ENCODE measurements at places on chromosomes 7 and 10.

DNA sequence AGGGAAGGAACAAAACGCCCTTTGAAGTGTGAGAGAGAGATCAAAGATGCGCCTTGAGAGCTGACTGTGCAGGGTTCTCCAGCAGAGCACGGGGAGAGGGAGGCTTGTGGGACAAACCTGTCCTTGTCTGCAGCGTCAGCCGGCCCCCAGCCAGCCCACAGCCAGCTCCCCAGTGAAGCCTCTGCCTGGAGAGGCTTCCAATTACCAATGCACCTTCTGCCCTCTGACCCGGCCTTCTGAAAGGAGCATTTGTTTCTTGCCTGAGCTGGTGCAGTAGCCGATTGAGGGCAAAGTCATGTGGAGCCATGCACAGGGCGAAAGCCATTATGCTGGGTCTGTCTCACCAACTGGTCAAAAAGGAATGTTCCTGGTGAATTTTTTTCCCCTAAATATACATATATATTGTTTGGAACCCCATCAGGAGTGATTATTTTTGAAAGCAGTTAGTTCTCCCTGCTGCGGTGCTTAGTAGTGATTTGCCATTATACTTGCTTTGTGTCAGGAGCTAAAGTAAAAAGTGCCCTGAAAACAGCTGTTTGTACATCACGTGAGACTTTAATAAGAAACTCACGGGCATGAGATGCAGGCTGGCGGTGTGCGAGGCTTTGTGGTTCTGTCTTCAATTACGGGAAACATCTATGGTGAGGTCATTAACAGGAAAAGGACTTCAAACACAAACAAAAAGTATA, 268.6 kb downstream of the KLF6 start:
- DNase-seq = no peak

DNA sequence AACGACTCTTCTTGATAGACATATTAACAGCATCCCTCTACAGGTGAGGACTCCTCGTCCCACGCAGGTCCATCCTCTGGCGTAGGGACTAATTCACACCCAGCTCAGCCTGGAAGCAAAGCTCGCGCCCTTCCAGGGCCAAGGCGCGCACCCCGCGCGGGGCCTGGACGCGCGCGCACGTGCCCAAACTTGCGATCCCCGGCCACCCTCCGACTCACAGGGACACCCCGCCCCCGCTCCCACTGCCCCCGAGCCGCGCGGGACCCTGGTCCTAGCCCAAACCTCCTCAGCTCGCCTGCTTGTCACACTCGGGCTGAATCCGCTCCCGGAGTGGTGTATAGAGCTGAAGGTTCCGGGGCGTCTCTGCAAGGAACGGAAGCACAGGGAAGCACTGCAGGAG, 76.9 kb downstream of the ZNF248 start:
- DNase-seq = no peak

DNA sequence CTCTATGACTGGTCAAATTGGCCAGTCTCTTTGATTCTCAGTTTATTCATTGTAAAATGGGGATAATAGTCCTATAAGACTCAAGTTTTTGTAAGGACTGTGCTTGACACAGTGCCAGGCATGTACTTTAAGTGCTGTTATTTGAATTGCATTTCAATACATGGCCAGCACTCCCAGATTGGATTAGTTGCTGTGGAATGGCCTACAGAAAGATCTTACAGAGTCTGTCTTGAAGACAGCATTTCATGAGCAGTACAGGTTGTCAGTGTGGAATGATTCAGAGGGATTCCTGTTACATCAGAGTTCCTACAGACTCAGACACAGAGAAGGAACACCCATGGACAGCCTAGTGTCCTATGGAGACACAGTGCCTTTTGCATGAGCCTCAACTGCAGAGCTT, 238.1 kb upstream of the BMPER start:
- DNase-seq = no peak

DNA sequence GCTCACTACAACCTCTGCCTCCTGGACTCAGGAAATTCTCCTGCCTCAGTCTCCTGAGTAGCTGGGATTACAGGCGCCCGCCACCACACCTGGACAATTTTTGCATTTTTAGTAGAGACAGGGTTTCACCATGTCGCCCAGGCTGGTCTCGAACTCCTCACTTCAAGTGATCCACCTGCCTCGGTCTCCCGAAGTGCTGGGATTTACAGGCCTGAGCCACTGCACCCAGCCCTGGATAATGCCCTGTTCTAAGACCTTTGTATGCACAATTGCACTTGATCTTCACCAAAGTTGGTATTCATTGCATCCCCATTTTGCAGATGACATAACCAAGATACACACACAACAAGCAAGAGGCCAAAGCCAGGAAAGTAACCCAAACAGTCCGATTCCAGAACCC, 97.7 kb upstream of the CARD11 start:
- no peak for DNase-seq

GRCh38 chr10:72316748-72317435, 37.8 kb downstream of the DNAJB12 start:
- DNase-seq = peak; percentile 46

DNA sequence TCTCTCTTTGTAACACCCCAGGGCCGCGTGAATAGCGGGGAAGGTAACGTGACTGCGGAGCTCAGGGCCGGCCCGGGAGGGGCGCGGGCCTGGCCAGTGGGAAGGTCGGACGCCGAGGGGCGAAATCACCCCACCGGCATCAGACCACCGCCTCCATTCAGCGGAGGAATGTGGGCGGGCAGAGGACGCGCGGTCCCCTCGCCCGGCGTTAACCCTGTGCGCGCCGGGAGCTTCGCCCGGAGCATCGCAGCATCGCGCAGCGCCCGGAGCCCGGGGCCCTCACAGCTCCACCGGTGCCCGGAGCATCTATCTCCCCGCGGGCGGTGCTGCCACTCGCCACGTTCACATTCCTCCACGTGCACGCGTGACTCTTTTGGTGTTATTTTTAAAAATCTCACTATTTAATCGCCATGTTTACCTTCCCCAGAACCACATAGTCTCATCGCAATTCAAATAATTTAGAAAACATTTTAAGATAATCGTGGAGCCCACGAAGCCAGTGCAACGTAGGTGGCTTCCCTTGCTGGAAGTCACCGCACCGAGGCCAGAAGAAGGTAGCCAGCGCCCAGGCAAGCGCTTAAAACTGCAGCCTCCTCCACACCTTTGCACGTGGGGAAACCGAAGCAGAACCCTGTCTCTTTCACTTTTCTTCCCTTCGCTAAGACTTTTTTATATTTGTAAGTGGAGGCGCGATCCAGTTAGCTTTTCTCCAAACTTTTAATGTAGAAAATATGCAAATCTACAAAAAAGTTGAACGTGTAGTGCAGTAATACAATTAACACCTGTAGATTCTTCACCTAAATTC, 21.8 kb downstream of the FGFBP3 start:
- DNase-seq = peak; percentile 78

- no peak for DNase-seq
Observed at GRCh38 chr10:86545101-86545500, 23.5 kb upstream of the WAPL start.

DNA sequence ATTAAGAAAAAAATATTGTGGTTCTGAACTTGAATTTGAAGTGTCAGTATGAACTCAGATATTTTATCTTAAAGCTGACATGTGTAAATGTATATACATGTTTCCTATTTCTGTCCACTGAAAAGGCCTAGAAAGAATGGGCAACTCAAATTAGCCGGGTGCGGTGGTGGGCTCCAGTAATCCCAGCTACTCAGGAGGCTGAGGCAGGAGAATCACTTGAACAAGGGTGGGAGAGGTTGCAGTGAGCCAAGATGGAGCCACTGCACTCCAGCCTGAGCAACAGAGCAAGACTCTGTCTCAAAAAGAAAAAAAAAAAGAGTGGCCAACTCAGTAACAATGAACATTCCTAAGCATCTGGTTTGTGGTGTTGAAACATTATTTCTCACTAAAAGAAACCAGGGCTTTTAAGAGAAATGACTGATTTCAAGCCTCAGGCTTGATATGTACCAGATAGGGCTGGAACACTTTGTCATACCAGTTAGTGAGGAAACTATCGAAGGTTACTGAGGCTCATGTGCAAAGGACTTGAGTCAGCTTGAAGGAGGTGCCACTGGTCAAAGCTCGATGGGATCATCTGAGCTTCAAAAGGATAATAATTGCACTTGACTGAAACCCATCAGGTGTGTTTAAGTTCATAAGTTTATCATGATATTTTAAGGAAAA, 40.5 kb downstream of the AOAH start:
- no peak for DNase-seq

DNA sequence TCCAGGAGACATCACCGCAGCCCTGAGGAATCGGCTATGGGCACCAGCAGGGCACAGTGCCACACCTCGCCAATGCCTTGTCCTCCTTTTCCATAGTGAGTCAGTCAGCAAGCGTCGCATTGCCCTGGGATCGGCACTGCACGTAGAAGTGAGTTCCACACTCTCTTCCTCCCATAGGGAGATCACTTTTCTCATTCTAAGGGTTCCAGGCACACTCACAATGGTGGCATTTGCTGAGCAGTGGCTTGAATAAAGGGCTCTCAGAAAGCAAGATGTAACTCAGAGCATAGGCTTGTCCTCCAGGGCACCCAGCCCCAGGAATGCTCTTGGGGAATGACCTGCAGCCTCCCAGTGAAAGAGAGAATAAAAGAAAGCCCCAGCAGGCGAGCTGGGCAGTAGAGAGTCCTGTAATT, 1.1 kb upstream of the VIM start:
- DNase-seq = no peak

DNA sequence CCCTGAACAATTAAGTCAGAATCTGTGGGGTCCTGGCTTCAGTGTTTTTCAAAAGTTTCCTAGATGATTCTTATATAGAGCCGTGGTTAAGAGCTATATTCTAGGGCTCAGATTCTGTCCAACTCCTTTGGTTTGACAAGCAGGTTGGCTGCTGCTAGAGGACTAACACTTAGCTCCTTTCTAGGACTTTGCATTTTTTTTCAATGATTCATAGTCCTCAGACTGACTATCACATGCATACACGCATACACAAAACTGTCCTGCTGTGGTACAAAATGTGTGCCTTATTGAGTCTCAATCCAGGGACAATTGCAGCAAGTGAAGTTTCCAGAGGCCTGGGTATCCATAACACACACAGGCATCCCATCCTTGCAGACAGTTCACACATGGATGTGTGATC, 392.0 kb downstream of the NRG3 start:
- no peak for DNase-seq

GRCh38 chr10:129854796-129855705, 109.0 kb downstream of the EBF3 start:
- no peak for DNase-seq

GRCh38 chr10:29326886-29327745, 38.2 kb downstream of the LYZL1 start:
- DNase-seq = no peak

GRCh38 chr7:31082017-31082416, 29.9 kb downstream of the ADCYAP1R1 start:
- no peak for DNase-seq

- DNase-seq = no peak
Observed at GRCh38 chr10:12750526-12751201, 250.8 kb downstream of the CCDC3 start.

- DNase-seq = peak; percentile 37
Observed at GRCh38 chr7:12303495-12303894, 92.4 kb downstream of the TMEM106B start.

GRCh38 chr7:31082447-31082846, 30.3 kb downstream of the ADCYAP1R1 start:
- no peak for DNase-seq

- no peak for DNase-seq
Observed at GRCh38 chr7:39238234-39238869, 260.6 kb downstream of the POU6F2 start.

GRCh38 chr10:58752665-58753064, 240.0 kb downstream of the BICC1 start:
- DNase-seq = no peak

- no peak for DNase-seq
Observed at GRCh38 chr10:132384618-132385388, 12.2 kb upstream of the PWWP2B start.

DNA sequence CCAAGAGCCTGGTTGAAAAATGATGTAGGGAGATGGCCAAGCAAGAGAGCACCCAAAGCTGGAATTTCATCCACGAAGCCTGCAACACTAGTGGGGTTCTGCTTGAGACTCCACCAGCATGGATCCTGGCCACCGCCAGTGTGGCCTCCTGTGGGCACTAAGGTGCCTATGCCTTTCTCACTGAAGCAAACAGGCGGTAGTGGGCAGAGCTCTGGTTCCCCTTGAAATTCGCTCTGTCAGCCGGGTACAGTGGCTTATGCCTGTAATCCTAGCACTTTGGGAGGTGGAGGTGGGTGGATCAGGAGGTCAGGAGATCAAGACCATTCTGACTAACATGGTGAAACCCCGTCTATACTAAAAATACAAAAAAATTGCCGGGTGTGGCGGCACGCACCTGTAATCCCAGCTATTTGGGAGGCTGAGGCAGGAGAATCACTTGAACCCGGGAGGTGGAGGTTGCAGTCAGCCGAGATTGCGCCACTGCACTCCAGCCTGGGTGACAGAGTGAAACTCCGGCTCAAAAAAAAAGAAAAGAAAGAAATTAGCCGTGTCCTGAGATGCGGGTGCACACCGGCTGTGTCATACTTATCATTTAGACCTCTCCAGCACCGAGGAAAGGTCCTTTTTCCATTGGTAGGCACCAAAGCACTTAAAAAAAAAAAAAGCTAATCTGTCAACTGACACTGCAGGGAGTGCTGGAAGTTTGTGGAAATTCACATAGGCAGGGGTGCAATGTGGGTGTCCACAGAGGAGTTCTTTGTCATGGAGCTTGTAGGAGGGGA, 28.3 kb downstream of the CCM2 start:
- no peak for DNase-seq

DNA sequence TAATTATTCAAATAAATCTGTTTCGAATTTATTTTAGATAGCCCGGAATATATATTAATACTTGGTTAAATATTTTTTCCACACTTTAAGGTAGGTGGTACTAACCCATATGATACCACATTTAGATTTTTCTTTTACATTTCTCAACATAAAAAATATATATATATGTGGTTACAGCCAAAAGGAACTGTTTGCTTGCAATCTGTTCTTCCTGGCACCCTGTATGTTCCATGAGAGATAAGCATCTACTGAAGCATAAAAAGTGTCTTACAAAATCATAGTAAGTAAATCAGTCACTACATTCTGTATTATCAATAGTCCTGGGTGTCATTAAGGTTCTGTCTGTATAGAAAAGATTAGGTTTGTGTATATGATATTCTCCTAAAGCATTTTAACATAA, 726.8 kb downstream of the GRM8 start:
- DNase-seq = no peak

DNA sequence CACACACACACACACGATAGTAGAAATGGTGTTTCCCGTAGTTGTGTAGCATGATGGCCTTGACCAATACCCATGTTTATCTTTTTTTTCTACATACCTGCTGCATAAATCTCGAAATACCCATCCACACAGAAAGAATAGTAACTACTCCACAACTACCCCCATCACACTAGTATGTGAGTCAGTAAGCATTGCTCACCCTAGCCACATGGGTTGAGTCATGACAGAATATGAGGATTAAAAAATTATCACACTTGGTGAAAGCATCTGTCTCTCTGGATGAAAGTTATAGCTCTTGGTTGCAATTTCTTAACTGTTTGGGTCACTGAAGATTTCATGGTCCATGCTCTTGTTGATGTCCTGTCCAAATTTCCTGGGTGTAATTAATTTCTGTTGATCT, 103.4 kb upstream of the MDFIC start:
- no peak for DNase-seq

GRCh38 chr7:166338-167060, 25.9 kb upstream of the FAM20C start:
- DNase-seq = no peak

- DNase-seq = no peak
Observed at GRCh38 chr10:74958316-74958715, 131.9 kb downstream of the KAT6B start.
